ENCODE measurements at places on chromosomes 13 and 19. TPM values are rescaled to one million over a fixed set of nuclear protein-coding genes. Genes with fewer than 3 reads are reported as not detected.

DNA sequence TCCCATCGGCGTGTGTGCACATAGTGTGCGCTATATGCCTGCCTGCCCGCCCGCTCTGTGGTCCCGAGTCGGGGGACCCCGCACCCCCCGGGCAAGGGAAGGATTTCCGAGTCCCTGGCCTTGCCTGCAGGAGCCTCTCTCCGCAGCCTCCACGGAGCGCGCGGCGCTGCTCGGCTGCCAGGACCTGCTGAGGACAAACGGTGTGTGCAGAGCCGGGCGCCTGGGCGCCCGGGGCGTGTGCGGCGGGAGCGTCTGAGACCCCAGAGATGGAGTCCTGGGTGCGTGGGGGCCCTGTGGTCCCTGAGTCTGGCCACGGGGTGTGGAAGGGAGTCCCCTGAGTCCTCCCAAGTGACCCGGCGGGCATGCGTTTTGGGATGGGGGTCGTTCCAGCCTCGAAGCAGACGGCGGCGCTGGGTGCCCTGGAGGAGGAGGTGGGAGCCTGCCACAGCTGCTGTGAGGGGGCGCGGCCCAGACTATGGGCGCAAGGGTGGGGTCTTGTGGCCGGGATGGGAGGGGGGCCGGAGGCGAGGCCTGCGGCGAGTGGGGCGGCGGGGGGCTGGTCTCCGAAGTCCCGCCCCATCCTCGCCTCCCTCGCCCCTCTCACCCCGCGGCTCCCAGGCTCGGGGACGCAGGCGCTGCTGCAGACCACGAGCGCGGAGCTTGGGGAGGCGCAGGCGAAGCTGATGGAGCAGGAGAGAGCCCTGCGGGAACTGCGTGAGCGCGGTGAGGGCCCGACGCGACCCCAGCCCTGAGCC lies 25.3 kb downstream of the CLEC4M start:
- DNase-seq = no peak

RNF17 gene
- 0.27 TPM for polyA plus RNA-seq

DNA sequence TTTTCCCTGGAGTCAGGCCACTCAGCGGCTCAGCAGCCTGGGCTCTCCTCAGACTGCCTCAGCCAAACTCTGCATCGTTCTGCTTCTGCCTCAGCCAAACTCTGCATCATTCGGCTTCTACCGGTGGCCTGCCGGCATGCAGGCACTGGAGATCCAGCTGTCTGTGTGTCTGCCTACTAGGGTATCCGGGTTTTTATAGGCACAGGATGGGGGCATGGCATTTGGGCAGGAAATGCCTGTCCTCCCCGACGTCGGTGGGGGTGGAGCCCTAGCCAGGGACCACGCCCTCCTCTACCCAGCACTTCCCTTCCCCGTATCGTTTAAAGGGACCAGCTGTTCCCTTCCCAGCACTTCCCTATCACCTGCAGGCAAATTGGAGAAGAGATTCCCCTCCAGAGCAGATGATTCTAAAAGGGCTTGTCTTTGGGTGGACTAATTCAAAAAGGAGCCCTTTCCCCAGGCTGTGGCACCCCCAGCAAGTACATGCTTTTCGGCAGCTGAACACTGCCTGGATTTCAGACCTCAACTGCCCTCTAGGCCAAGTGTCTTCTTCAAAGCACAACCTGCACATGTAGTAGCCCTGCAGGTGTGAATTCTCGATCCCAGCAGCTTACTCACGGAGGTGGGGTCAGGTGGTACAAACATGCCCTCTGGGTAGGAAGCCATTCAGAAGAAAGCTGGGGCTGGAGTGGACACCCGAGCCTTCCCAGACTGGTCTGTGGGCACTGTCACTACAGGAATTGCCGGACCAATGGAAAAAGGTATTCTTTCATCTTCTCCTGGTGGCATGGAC lies 25.4 kb upstream of the GPR12 start:
- no peak for DNase-seq

- DNase-seq = peak; percentile 53
Measured at GRCh38 chr13:27374650-27375049, 49.8 kb upstream of the GTF3A start.

FRY gene
- polyA plus RNA-seq = 44.9 TPM

MYPOP gene
- polyA plus RNA-seq = 5.5 TPM

NLRP5 gene
- 0.06 TPM for polyA plus RNA-seq

GRCh38 chr19:32165141-32165540 lies 180.3 kb upstream of the ZNF507 start:
- no peak for DNase-seq
